ENCODE measurements at places on chromosomes 11 and 22.

DNA sequence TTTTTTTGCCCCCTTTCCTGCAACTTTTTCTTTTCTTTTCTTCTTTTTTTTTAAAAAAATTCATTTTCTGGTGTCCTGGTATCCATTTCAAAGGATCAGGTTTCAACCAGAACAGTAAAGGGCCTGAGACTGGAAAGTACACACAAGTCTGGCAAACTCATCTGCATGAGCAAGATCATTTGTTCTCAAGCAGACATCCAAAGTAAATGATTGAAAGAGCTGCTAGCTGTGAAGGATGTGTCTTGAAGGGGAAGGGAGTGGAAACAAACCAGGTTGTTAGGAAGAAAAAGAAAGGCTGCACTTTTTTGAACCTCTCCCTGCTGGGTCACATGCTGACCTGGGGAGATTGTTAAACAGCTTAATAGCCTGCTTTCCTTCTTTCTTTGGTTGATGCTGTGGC, 5.3 kb downstream of the YAP1 start:
- no peak for DNase-seq

DNA sequence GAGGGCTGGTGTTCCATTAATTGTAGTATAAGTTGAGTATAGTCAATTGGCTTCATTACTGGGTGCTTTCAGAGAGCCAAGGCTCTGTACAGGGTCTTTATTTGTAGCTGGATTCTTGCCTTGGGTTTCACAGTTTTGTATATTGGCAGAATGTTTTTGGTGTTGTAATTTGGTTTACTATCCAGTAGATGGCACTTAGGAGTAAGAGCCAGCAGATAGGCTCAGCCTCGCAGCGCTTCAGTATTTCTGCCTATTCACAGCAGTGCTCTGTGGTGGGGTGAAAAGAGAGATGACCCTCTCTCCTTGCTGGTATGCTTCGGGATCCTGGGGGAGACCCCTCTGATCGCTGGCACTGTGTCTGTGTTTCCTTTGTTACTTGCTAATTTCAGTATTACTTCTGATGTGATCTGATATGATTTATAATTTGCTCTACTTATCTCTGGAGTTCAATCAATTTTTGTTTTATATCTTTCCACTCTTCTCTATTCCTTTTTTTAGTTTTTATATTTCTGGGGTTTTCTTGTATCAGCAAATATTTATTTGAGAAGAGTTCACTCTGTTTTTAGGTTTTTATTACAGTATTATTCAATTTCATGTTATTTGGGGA, 52.2 kb downstream of the ANO5 start:
- DNase-seq = no peak

DNA sequence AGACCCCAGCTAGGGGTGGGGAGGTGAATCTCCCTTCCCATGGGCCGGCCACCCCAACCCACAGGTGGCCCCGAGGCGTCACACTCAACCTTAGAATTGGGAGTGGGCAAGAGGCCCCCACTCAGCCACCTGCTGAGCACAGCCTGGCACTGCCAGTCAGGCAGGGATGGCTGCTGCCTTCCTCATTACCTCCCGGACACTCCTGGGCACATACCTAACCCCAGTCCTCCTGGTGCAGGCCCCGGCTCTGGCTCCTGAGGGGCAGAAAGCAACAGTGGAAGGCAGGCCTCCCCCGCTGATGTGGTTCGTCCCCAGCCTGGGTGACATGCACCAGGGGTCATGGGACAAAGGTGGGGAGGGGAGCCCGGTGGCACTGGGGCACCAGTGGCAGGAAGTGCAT, 103.6 kb downstream of the MPPED1 start:
- no peak for DNase-seq

- DNase-seq = no peak
These were observed 5.5 kb upstream of the P4HA3 start for GRCh38 chr11:74316772-74317505.

GRCh38 chr22:17770180-17771077, 3.8 kb downstream of the BID start:
- DNase-seq = no peak

Data from GM12892 (cell line).